ENCODE measurements at places on chromosomes 5 and 9.

GRCh38 chr5:74594137-74595040 lies 46.1 kb downstream of the ENC1 start:
- DNase-seq, result no peak

- DNase-seq, result no peak
These were observed 25.6 kb downstream of the TGFBI start for GRCh38 chr5:136054142-136055019.

- DNase-seq, result no peak
These were observed 16.9 kb downstream of the NNT start for GRCh38 chr5:43619911-43620310.

DNA sequence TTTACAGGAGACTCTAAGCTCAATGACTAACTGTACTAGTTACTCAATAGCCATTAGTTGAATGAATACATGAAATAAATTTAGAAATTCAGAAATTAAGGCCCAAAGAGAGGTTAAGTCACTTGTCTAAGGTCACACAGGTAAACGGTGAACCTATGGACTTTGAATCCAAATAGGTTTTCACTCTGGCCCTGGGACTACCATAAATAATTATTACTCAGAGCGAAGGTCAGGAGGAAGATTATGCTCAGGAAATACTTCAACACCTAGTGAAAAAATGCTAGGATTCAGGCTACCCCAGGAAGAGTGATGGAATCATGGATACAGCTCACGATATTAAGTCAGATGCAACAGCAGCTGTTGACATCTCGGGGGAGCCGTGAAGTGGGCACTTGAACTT lies 417.4 kb downstream of the GABRG2 start:
- DNase-seq, result no peak

DNA sequence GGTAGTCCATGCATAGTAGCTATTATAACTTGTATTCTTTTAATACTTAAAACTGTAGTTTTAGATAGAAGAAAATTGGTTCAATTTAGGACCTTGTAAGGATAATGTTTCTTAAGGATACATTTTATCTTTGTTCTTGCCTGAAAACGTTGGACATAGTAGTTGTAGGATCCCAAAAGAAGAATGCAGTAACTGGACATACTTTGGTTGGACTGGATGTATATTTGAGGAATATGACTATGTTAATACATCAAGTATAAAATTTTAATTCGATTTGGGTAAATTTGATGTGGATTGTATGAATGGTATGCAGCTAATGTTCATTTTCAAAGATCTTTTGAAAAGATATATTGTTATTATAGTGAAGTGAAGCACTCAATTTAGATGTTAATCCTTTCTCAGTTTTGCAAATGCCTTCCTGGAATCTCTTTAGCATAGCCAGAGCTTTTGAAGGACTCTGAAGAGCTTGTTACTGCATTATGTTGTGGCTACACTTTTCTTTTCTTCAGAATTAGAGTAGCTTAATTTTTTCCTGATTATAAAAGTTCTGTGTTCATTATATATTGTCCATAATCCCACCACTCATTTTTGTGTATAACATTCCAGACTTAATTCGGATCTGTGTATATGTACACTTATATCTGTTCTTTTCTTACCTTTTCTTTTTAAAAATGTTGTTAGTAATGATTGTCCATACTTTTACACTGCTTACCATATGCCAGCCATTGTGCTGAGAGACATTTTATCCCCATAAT lies 41.2 kb downstream of the LRRTM2 start:
- no peak for DNase-seq

- DNase-seq, result no peak
These were observed 390.0 kb downstream of the DTWD2 start for GRCh38 chr5:118598311-118598710.

GRCh38 chr9:116815835-116816234 lies 128.7 kb downstream of the TRIM32 start:
- no peak for DNase-seq

GRCh38 chr5:80739496-80739895 lies 84.7 kb upstream of the DHFR start:
- no peak for DNase-seq

GRCh38 chr5:141701360-141702119 lies 19.5 kb upstream of the ARAP3 start:
- no peak for DNase-seq

GRCh38 chr9:5587024-5587423 lies 41.9 kb upstream of the RIC1 start:
- DNase-seq, result no peak

- DNase-seq, result no peak
These were observed 70.4 kb downstream of the TMEM167A start for GRCh38 chr5:83006683-83007283.

DNA sequence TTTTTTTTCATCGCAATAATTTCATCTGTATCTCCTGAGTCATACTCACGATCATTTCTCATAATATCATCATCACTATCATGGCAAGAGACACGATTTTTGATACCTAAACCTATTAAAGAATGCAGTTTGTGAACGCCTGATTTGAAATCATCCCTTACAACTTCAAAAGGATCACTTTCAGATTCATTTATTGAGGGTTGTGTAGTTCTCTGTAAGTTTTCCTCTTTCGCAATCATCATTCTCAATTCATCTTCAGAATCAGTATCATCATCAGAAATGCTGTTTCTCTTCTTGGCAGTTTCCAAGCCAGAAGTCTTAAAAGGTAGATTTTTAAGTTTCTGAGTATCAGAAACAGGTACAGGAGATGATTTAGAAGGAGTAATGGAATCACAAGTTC lies 9.7 kb downstream of the NOL8 start:
- no peak for DNase-seq

- peak; percentile 45 for DNase-seq
These were observed 6.1 kb upstream of the GCNT1 start for GRCh38 chr9:76452839-76453238.

- no peak for DNase-seq
These were observed 1.8 kb downstream of the DPP7 start for GRCh38 chr9:137112564-137113384.

DNA sequence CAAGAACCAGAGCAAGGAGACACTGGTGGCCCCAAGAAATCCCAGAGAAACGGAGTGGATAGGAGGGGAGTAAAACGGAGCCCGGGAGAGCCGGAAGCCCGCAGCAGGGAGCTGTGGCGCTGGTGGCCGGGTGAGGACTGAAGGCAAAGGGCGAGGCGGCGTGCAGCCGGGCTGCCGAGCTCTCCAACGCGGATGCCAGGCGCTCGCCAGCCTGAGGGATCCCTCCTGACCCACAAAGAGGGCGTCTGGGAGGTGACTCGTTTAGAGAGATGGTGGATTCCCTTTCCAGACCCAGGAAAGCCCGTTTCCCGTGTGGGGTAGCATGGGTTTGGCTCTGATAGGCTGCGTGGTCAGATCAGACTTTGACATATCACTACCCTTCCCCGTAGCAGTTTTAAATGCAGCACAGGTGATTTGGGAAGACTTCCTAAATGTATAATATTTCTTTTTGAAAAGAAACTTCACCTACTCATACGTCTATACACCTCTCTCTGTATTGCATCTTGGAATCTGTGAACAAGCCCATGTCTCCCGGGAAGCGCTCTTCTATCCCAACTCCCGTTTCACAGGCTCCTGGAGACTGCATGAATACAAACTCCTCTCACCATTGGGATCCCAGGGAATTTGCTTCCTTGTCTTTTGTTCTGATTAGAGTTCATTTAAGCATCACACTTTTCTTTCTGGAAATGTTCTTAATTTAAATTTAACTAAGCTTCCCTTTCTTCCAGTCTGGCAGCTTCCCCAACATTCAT lies 158.1 kb downstream of the C9orf152 start:
- no peak for DNase-seq

- DNase-seq, result no peak
These were observed 258.0 kb upstream of the CLINT1 start for GRCh38 chr5:158116965-158117364.

DNA sequence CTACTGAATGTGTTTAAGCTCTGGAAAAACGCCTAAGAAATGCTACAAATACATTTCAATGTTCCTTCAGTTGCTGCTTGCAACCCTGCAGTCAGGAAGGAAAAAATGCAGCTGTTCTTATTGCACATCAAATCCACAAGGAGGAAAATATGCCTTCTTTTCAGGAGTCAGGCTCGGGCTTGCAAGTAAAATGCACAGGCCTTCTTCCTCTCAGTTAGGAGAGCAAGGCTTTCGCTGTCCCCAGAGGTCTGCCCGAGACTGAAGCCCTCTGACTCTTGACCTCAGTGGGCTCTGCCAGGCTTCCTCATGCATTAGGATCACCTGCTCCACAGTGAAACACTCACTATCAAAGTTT lies 899 bp upstream of the SHC3 start:
- no peak for DNase-seq

DNA sequence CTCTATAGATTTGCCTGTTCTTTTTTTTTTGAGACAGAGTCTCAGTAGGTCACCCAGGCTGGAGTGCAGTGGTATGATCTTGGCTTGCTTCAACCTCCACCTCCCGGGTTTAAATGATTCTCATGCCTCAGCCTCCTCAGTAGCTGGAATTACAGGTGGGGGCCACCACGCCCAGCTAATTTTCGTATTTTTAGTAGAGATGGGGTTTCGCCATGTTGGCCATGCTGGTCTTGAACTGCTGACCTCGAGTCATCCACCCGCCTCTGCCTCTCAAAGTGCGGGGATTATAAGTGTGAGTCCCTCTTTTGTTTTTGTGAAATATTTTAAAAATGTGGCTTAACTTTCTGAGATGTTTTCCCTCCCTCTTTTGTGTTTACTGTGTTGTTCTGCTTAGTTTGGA lies 29.2 kb downstream of the HSPA4 start:
- no peak for DNase-seq

DNA sequence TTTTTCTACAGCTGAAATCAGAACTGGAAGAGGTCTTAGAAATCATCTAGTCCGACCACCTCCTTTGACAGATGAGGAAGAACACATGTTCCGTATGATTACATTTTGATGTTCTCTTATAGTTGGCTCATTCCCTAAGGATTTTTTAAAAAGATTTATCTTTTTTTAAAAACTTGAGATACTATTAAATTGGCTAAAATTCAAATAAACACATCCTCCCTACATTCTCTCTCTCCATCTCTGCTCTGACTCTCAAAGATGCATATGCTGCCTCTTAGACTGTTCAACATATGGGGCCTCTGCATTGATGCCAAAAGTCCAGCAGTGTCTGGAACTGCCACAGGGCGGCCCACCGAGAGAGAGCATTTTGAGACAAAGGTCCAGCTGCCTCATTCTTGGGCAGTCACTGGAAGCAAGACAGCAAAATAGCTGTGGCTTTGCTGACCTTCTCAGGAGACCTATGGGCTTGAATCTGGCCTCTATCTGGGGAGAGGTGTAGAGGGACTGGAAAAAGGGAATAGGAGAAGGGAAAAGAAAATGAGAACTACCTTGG lies 12.8 kb upstream of the TSSK1B start:
- no peak for DNase-seq

DNA sequence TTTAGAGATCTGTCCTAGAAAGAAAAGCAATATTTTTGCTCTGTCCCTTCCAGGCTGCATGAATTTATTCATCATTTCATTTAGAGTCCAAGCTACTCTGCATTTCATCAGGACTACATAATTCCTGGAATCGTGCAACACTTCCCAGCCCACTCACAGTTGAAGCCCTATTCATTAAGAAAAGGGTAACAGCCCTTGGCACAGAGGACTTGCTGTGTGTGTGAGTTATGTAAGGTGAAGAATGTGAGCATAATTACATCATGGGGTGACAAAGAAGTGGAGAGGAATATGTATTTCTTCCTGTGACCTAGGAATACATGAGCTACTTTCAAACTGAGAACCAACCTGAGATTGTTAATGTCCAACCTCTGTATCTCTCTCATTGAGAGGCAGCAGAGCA lies 317.4 kb downstream of the ARHGEF28 start:
- no peak for DNase-seq

- DNase-seq, result no peak
These were observed at the start of gene HEMGN for GRCh38 chr9:97938081-97938644. Gene HEMGN (minus strand): TSS chr9:97938172. CDS start chr9:97938136, 36 bp downstream.

DNA sequence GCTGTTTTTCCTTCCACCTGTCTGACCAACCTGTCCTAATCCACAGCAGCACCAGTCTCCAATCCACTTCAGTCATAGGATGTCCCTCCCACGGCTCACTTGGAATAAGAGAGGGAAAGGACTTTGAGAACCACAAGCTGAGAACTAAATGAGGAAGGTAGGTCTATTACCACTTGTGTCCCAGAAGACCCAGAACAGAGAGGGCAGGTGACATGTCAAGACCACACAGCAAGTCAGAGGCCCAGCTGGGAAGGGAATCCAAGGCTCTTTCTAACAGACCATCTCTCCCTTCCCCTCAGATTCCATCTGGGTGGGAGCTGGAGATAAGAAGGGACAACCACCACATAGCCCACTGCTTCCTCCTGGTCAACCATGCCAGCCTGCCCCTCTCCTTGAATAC lies 14.6 kb downstream of the ANXA6 start:
- DNase-seq, result no peak

GRCh38 chr5:176609724-176610434 lies at the start of gene GPRIN1:
Gene GPRIN1 (minus strand): TSS chr5:176610156. CDS start chr5:176599834, 10,322 bp downstream.
- peak; percentile 3 for DNase-seq

GRCh38 chr5:124745928-124746915 lies at the start of gene ZNF608:
Gene ZNF608 (minus strand): TSS chr5:124746639. CDS start chr5:124744989, 1,650 bp downstream.
- no peak for DNase-seq

- no peak for DNase-seq
These were observed 7.6 kb upstream of the PSMD5 start for GRCh38 chr9:120850315-120850714.

GRCh38 chr9:37983381-37984067 lies 79.6 kb upstream of the SLC25A51 start:
- DNase-seq, result no peak

- peak; percentile 40 for DNase-seq
These were observed 46.6 kb upstream of the IPPK start for GRCh38 chr9:92716557-92716956.

DNA sequence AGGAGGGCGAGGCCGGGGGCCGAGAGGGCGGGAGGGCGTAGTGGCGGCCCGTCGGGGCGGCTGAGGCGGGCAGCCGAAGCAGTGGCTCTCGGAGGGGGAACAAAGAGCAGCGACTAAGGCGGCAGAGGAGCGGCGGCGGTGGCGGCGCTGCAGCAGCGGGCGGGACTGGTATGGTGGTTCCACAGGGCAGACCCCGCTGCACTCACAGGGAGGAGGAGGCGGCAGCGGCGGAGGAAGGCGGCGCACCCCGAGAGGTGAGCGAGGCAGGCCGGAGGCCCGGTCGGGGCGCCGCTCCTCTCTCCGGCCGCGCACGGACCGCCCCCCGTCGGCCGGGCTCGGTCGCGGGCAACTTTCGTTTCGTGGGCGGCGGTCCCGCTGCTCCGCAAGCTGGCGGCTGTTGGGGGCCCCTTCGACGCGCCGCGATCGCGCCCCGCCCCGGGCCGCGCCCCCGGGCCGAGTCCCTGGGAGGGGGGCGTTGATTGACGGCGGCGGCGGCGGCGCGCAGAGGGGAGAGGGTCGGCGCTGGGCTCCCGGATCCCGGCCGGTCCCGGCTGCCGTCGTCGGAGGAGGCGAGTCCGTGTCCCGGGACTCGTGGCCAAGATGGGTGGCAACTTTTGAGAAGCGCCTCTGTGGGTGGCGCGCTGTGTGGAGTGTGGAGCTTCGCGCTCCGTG lies 467 bp downstream of the CNOT6 start:
- DNase-seq, result no peak

DNA sequence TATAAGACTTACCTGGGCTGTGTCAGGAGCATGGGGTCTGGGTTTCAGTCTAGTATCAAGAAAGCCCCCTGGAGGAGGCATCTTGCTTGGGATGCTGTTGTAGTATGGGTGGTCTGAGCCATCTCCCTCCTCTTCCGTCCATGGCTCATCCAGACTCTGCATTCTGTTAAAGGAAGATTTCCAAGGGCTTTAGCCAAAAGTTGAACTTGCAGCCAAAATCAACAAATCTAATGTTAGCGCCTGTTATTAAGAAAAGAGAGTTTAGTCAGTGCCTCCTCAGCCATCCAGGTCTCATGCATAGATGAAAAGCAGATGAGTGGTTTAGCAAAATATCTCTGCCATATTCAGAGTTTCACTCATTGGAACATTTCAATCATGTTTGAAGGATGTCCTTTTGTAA lies 55.6 kb downstream of the S1PR3 start:
- DNase-seq, result no peak
